ENCODE measurements at places on chromosomes 1 and 21. TPM values are rescaled to one million over a fixed set of nuclear protein-coding genes. Genes with fewer than 3 reads are reported as not detected.
A peak's percentile ranks its signal among the peaks of the same experiment; 100 is the strongest.

Gene TMEM240
- total RNA-seq: 0.83 TPM

Gene DNASE2B
- total RNA-seq: not detected

GRCh38 chr1:203593723-203594122 is 32.9 kb upstream of the ATP2B4 start:
- DNase-seq: peak; percentile 62

GRCh38 chr1:6489799-6490180 is 1.7 kb downstream of the PLEKHG5 start:
- DNase-seq: peak; percentile 53

- no peak for DNase-seq
Observed at GRCh38 chr1:29062157-29062942, 61.4 kb downstream of the TMEM200B start.
